NCI-H2107 (cell line): ENCODE measurements at places on chromosomes 3 and 15.

DNA sequence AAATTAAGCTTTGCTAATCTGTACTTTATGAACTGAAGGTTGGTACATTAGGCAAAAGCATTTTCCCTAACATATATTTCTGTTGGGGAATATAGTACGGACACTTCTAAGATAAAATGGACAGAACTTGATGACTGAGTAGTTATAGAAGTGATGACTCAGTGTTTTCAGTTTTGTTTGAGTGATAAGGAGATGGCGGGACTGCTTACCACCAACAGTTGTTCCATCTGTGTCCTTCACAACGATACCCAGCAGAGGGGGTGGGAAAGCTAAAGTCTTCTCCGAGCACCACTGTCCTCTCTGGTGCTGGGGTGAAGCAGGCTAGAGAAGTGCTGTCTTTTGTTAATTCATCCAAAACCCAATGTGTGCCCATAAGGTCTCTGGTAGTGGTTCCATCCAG is 195.8 kb downstream of the CD47 start:
- no peak for DNase-seq

DNA sequence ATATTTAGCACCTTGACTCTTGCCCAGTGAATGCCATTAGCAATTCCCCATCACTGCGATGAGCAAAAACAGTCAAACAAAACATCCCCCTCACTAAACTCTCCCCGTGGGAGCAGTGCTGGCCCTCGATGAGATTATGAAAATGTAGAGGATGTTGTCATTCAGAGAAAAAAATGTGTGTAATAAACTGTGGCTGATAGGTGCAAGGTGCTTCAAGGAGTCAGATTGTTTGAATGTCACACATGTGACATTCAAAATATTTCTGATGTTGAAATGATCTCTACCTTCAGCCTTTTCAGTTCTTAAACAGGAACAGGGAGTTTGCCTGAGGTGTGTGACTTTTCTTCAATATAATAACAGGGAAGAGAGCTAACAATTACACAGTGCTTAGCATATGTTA is 281.8 kb upstream of the TRIM42 start:
- DNase-seq = no peak

DNA sequence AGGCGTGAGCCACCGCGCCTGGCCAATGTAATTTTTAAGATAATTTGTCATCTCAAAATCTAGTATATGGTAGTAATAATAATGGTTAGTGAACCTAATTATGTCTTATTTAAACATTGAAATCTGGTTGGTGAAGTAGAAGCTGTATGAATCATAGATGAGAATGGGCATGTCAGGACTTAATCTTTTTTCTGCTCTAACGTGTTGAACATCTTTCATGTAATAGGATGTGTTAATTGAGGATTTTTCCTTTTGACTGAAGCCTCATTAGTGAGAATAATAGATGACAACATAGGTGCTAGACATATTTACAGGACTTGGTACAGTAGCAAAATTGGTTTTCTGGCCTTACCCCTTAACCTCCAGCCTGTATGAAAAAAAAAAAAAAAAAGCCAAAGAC is 835.6 kb downstream of the IGSF11 start:
- no peak for DNase-seq

GRCh38 chr15:67781907-67782690 is 43.2 kb upstream of the SKOR1 start:
- no peak for DNase-seq

DNA sequence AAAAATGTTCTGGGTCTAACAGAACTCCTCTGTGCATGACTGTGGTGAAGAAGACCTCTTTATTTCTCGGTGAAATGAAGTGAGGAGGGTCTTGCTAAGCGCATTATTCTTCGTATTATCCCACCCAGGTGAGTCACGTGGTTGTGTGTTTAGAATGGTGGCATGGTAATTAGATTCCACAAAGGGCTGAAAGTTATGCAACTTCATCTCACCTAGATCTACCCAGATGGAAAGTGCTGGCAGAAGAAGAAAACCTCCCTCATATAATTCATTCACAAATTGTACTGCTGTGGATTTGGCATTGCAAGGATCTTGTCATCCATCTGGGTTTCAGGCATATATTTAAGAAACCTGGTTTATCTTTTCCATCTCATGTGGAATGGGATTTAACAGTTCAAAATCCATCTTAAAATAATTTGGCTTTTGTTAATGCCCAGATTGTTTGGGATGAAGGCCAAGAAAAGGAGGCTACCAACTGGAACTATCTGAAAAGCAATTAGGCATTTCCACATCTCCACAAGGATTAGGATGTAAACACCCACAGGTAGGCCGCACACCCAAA is 175.3 kb downstream of the PLCL2 start:
- no peak for DNase-seq

- no peak for DNase-seq
Measured at GRCh38 chr15:78291698-78292097, 7.7 kb downstream of the SKIC8 start.

- no peak for DNase-seq
Measured at GRCh38 chr15:65902373-65902772, 33.1 kb downstream of the RAB11A start.

- DNase-seq = no peak
Measured at GRCh38 chr3:101027286-101027685, 34.1 kb upstream of the ABI3BP start.

DNA sequence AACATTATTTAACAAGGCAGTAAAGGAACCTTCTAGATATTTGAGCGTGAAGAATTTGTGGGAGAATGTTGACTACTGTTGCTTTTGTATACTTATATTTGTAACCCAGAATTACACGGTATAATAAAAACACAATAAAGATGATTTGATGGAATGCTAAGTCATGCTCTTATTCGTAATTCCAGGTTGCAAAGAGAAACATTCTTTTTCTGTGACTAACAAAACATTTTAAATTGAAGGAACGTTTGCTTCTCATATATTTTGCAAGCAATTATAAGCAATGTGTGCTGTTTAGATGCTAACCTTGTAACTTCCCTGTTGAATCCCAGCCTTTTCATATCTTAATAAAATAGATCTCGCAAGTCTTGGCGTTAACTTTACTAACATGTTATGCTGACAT is 124.4 kb upstream of the CGNL1 start:
- DNase-seq = no peak

GRCh38 chr15:39886418-39886817 is 33.6 kb downstream of the GPR176 start:
- DNase-seq = no peak

DNA sequence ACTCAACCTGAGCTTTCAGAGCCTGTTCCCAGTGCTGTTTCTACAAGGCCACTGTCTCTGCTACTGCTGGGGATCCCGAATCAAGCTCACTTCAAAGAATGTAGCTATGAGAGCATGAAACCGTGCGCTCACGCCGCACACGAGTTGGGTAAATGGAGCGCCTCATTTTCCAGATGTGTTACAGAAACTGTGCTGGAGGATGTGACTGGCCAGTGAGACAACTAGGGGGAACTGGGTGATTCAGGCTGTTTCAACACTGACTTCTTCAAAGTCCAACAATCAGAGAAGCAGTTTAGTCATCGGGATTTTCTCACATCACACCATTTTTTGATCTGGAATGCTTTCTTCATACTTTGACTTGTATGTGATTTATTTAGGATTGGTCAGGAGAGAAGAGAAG is 3.5 kb downstream of the ZNF710 start:
- no peak for DNase-seq

DNA sequence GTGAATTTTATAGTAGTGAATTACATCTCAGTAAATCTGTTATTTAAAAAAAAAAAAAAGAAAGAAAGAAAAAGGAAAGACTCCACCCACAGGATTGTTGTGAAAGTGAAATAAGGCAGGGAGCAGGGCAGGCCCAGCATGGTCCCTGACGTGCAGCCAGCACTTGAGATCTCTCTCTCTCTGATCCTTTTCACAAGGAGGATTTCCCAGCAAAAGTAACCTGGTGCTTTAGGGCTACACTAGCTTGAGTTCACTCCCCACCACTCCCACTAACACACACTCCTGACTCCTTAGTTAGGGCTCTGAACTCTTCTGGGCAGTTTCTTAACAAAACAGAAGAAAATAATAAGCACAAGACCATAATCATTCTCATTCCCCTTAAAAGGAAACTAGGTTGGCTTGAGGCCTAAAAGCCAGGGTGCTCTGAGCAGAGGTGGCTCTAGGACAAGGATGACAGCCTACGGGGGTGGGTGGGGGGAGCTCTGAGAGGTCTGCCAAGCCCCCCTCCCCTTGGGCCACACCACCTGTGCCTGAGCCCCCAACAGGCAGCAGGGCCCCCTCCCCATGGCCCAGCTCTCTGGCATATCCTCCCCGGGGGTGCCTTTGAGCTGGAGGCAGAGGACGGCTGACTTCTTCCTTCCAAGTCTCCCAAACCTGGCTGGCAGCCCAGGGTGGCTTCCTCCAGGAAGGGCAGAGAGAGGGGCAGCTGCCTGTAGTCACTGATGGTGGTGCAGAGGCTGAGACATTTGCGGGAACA is 856 bp downstream of the TMEM40 start:
- DNase-seq = no peak

GRCh38 chr15:69755551-69756310 is 303.1 kb downstream of the RPLP1 start:
- no peak for DNase-seq

DNA sequence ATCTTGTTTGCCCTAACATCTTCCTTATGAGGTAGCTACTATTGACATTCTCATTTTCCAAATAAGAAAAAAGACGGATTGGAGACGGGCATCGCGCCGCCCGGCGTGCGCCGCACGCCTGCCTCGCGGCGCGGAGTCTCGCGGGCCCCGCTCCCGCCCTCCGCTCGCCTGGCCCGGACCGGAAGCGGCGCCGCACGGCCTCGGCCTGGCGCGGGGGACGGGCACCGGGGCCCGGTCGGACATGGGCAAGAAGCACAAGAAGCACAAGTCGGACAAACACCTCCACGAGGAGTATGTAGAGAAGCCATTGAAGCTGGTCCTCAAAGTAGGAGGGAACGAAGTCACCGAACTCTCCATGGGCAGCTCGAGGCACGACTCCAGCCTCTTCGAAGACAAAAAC is 112.0 kb downstream of the IL12A start:
- no peak for DNase-seq

DNA sequence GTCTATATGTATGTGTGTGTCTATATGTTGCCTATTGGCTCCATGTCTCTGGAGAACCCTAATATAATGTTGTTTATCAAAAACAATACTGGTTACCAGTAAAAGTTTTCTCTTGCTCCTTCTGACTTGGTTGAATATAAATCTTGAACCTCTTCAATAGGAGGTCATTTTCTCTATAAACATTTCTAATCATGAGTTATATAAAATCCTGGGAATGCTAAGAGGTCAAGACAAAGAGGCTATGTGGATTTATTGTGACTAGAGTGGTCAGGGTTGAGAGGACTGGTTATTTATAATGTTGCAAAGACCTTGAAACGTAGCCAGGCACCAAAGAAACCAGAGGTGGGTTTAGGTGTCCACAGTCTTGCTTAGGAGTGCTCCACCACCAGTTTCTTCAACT is 1.2 kb upstream of the MINDY4B start:
- DNase-seq = no peak

DNA sequence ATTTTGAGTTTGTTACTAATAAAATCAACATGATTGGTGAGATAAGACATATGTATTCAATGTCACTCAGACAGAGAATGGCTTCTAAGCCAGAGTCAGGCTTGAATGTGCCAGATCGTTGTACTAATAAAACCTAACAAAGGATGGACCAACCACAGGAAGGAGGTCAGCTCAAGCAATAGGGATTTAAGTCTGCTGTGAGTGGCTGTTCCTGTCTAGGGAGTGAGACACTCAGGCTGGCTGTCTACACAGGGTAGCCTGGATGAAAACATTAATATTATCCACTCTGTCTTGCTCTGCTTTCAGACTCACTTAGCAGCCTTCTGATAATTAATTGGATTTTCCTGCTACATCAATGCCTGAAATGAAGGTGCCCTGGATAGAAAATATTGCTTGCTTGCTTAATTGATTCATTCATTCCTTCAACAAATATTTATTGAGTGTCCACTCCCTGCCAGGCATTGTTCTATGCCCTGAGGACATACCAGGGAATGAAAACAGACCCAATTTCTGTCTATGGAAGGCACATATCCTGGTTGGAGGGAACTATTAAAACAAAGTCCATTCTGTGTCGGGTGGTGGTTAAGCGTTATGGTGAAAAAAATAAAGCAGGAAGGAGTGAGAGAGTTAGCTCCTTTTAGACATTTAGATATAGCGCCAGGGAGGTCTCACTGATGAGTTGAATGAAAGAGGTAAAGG is 239.4 kb downstream of the CHST2 start:
- no peak for DNase-seq

DNA sequence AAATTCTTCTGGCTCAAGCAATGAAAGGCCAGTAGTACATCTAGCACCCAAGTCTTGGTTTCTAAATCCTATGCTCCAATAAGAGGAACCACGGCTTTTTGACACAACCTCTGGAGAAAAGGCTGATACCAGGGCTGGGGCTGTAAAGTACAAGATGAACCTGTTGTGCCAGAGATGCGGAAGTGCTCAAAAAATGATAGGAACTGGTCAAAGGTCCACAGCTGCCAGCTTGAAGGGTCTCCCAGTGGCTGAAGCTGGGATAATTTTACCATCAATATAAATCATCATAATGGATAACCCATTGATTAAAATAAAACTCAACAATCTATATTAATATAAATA is 558 bp upstream of the NCEH1 start:
- no peak for DNase-seq

GRCh38 chr15:77507143-77507897 is 86.6 kb downstream of the HMG20A start:
- DNase-seq = peak; percentile 5

GRCh38 chr3:129890125-129890524 is 3.4 kb downstream of the TMCC1 start:
- DNase-seq = no peak

GRCh38 chr3:119401503-119402440 is 61.6 kb downstream of the TMEM39A start:
- DNase-seq = no peak

DNA sequence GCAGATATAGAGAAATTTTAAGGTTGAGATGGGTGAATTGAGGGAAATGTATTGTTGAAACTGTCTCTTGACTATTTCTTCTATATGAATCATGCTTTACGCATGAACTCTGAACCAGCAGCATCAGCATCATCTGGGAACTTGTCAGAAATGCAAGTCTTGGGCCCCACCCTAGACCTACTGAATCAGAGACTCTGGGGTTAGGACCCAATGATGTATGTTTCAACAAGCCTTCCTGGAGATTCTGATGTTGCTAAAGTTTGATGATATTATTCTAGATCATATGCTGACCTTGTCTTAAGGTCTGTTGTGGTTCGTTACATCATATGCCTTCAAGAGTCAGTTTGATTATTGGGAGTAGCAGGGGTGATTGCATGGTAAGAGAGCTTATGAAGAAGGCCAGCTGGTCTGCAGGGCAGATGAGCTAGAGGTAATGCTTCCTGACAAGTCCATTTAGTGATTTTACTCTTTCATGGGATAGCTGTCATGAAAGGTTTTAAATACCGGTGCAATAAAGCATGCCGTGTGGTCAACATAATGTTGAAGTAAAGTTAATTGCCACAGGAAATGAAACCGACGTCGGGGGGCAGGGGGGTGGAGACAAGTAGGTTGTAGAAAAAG is 152.4 kb upstream of the MRPL3 start:
- DNase-seq = no peak

- DNase-seq = no peak
Measured at GRCh38 chr3:37955918-37956707, 34.5 kb upstream of the VILL start.

- DNase-seq = no peak
Measured at GRCh38 chr3:148789146-148789545, 38.5 kb upstream of the CPB1 start.
